ENCODE measurements at places on chromosomes 3 and 15. TPM values are rescaled to one million over a fixed set of nuclear protein-coding genes. Genes with fewer than 3 reads are reported as not detected.

GRCh38 chr3:60456180-60456579 is 795.1 kb downstream of the FHIT start:
- no peaks in the 10 kb centered on the region for H3K4me1 ChIP-seq
- no peaks in the 10 kb centered on the region for H3K36me3 ChIP-seq

DNA sequence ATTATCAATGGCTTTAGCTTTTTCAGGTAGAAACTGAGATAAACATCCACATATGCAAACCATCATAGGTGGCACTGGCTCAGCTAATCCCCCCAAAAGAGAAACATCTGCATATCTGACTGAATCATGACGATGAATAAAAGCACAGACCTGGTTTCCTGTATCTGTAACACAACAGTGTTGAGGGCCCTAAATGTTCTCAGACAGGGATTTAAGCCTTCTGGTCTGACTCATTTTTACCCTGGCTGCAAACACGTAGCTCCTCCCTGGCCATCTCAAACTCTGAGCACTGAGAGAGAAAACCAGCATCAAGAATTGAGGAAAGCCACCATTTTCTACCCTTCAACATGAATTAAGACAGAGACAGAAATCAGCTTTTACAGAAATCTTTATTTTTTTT is 35.2 kb downstream of the GLB1 start:
- no peak overlapping the region for H3K4me3 ChIP-seq
- DNase-seq, result no peak
- H3K36me3 ChIP-seq, result peaks cover 29% of the 10 kb centered on the region
- H3K4me1 ChIP-seq, result no peaks in the 10 kb centered on the region
- H3K27me3 ChIP-seq, result no peaks in the 10 kb centered on the region

GRCh38 chr3:89974903-89975519 is 867.6 kb downstream of the EPHA3 start:
- H3K4me3 ChIP-seq, result no peak overlapping the region
- H3K4me1 ChIP-seq, result no peaks in the 10 kb centered on the region
- no peaks in the 10 kb centered on the region for H3K27me3 ChIP-seq
- H3K36me3 ChIP-seq, result no peaks in the 10 kb centered on the region
- no peak for DNase-seq
- no peak overlapping the region for H3K27ac ChIP-seq

GRCh38 chr3:190495796-190496195 is 18.1 kb upstream of the IL1RAP start:
- no peak for DNase-seq
- no peaks in the 10 kb centered on the region for H3K27me3 ChIP-seq
- H3K36me3 ChIP-seq, result no peaks in the 10 kb centered on the region

DNA sequence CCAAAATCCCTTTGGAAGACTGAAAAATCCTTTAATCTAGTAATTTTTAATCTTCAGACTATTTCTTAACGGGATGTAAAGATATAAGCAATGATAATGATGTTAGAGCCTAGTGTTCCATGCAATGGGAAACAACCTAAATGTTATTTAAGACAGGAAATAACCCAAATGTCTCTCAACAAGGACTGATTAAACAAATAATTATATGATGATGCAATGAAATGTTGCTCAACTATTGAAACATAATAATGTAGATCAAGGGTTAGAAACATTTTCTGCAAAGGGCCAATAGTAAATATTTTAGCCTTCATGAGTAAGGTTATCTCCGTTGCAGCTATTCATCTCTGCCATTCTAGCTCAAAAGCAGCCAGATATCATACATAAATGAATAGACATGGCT is 275.4 kb downstream of the NEK10 start:
- DNase-seq, result no peak
- no peak overlapping the region for H3K27ac ChIP-seq
- no peaks in the 10 kb centered on the region for H3K27me3 ChIP-seq

- H3K27me3 ChIP-seq, result no peaks in the 10 kb centered on the region
- H3K36me3 ChIP-seq, result peaks cover 3% of the 10 kb centered on the region
- H3K4me1 ChIP-seq, result peaks cover 24% of the 10 kb centered on the region
Observed at GRCh38 chr3:45644791-45645201, 44.4 kb upstream of the SACM1L start.

DNA sequence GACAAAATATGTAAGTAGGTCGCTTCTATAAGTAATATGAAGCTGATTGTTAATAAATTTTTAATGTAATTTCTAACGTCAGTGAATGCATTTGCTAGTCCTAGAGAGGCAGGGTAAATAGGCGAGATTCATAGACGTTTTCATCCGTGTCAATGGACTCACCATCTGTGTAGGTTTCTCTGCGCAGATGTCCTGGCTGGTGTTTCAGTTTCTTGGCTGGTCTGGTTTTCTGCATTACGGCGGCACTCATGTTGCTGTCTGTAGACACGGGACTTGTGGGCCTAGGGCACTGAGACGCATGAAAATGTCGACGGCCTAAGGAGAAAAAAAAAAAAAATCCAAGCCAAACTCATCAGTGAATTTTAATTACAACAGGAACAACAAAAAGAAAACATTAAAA is 1153.3 kb downstream of the ROBO1 start:
- peak; percentile 72 for DNase-seq
- H3K27ac ChIP-seq, result no peak overlapping the region

- DNase-seq, result peak; percentile 68
- no peaks in the 10 kb centered on the region for H3K36me3 ChIP-seq
- no peak overlapping the region for H3K4me3 ChIP-seq
- peaks cover 3% of the 10 kb centered on the region for H3K27me3 ChIP-seq
- H3K27ac ChIP-seq, result peak overlapping the region; percentile 75
- peaks cover 55% of the 10 kb centered on the region for H3K4me1 ChIP-seq
Observed at GRCh38 chr15:68330416-68330815, 52.9 kb downstream of the FEM1B start.

- no peaks in the 10 kb centered on the region for H3K36me3 ChIP-seq
- H3K4me3 ChIP-seq, result no peak overlapping the region
- no peak for DNase-seq
Observed at GRCh38 chr3:31027914-31028313, 133.5 kb upstream of the GADL1 start.

- no peaks in the 10 kb centered on the region for H3K36me3 ChIP-seq
- no peaks in the 10 kb centered on the region for H3K27me3 ChIP-seq
- H3K4me1 ChIP-seq, result peaks cover 8% of the 10 kb centered on the region
- no peak overlapping the region for H3K27ac ChIP-seq
- no peak overlapping the region for H3K4me3 ChIP-seq
Observed at GRCh38 chr3:14248849-14249523, 70.4 kb downstream of the LSM3 start.

The CADPS gene
- total RNA-seq, result 251 TPM

The KIF23 gene
- total RNA-seq, result 13.5 TPM

The SAMD7 gene
- not detected for total RNA-seq

The OR5K2 gene
- total RNA-seq, result not detected

The HGD gene
- 0.50 TPM for total RNA-seq
